ENCODE measurements at places on chromosomes 6 and 20.

GRCh38 chr6:111416529-111416928, 66.5 kb downstream of the REV3L start:
- DNase-seq = no peak

- no peak for DNase-seq
These were observed 69.0 kb upstream of the CD93 start for GRCh38 chr20:23155141-23155590.

- no peak for DNase-seq
These were observed 11.3 kb downstream of the FAM217A start for GRCh38 chr6:4067673-4068072.

DNA sequence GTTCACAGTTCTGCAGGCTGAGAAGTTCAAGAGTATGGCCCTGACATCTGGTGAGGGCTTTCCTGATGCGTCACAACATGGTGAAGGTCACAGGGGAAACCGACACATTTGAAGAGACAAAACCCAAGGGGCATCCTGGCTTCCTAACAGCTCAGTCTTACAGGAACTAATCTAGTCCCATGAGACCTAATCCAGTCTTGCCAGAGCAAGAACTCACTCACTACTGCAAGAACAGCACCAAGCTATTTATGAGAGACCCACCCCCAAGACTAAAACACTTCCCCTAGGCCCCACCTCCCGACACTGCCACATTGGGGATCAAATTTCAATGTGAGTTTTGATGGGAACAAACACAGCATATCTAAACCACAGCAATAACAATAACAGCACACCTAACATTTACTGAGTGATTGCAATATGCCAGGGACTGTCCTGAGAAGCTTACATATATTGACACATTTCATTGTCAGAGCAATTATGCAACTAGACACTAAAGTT, 46.6 kb downstream of the TPBG start:
- no peak for DNase-seq

- DNase-seq = no peak
These were observed 22.4 kb upstream of the SNX9 start for GRCh38 chr6:157800420-157801237.

- no peak for DNase-seq
These were observed 8.4 kb downstream of the GMDS start for GRCh38 chr6:2237001-2237400.

DNA sequence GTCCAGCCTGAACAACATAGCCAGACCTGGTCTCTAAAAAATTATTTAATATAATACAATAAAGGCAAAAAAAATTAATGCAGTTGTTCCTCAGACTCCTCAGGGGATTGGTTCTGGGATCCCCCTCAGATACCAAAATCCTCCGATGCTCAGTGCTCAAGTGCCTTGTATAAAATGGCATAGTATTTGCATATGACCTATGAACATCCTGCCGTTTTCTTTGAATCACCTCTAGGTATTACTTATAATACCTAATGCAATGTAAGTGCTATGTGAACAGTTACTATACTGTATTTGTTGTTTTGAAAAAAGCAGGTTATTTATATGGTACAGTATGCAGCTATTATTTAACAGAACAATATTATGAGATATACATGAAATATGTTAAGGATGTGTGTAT, 43.3 kb downstream of the RNGTT start:
- no peak for DNase-seq

DNA sequence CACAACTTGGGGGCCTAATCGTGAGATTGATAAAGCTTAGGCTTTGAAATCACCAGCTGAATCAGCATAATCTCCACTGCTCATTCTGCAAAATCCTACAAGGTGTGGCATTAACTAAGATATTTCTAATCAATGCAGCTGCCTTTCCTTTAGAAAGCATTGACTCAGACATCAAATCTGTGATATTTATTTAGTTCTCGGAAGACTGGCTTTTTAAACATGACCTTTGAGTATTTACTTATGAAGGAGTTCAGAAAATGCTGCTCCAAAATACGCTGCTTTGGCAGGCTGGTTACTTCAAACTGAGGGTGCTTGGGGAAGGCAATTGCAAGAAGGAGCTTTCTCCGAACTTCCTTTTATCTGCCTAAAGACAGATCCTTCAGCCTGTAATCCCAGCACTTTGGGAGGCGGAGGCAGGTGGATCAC, 23.7 kb upstream of the FUCA2 start:
- DNase-seq = no peak

Measured in stimulated activated CD4-positive, alpha-beta T cell treated with anti-CD3 and anti-CD28 coated beads, Interleukin-1b, Interleukin-23, amount 100 ng/mL, for 1 hour (primary cell).